Ureter (tissue), 1 donor: ENCODE measurements at places on chromosomes 6 and 20. TPM values are rescaled to one million over a fixed set of nuclear protein-coding genes. Genes with fewer than 3 reads are reported as not detected.

- DNase-seq: no peak
These were observed 117.0 kb upstream of the OGFRL1 start for GRCh38 chr6:71171497-71172070.

Gene PKHD1
- total RNA-seq: 13.3 TPM

GRCh38 chr20:53919886-53920285, 150.5 kb downstream of the BCAS1 start:
- no peak for DNase-seq

- DNase-seq: no peak
These were observed 43.9 kb upstream of the GGTLC1 start for GRCh38 chr20:24032400-24032898.

Gene C20orf141
- not detected for total RNA-seq

Gene CST7
- total RNA-seq: 1.6 TPM

Gene TBC1D32
- total RNA-seq: 23.2 TPM

- DNase-seq: no peak
These were observed 54.2 kb downstream of the TRAM2 start for GRCh38 chr6:52522655-52523054.

Gene PSORS1C1
- total RNA-seq: 0.10 TPM

Gene PTK7
- total RNA-seq: 52.0 TPM

Gene ZNF165
- total RNA-seq: 1.6 TPM

GRCh38 chr6:136503303-136504029, 46.8 kb downstream of the MAP7 start:
- no peak for DNase-seq

DNA sequence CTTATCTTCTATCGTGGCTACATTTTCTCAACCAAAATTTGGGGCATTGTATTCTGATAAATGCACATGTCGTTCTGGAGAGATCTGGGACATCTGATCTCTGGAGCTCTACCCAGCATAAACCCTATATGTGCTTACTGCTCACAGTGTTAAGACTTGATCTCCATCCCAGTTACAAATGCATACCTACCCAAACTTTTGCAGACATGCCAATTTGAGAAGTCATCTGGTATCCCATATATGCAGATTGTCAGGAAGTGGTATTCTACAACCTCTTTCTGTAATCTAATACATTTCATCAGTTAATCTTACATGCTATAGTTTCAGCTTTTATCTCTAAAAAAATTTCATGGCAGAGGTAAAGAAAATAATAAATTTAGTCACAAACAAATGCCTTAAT, 11.2 kb downstream of the BAG2 start:
- DNase-seq: no peak

Gene RBPJL
- total RNA-seq: not detected

- no peak for DNase-seq
These were observed 122.6 kb upstream of the IFNGR1 start for GRCh38 chr6:137341681-137342195.

GRCh38 chr20:59164686-59165391, 1.2 kb downstream of the ZNF831 start:
- DNase-seq: no peak

DNA sequence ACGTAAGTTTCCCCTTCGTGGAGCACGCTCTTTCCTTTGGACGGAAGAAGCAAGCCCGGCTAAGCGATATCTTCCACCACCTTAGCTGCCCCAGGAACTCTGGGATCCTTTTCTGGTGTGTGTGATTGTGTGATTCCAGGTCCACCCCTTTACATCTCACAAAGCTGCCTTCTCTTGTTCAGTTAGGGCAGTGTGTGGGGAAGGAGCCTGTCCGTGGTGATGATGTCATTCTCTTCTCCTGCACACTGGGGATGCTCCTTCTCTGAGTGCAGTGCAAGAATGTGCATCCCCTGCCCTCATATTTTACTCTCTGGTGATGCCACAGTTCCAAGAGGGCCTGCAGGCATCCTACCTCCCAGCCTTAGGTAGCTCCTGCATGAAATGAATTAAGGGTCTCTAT, 30.3 kb downstream of the BNIP5 start:
- no peak for DNase-seq

DNA sequence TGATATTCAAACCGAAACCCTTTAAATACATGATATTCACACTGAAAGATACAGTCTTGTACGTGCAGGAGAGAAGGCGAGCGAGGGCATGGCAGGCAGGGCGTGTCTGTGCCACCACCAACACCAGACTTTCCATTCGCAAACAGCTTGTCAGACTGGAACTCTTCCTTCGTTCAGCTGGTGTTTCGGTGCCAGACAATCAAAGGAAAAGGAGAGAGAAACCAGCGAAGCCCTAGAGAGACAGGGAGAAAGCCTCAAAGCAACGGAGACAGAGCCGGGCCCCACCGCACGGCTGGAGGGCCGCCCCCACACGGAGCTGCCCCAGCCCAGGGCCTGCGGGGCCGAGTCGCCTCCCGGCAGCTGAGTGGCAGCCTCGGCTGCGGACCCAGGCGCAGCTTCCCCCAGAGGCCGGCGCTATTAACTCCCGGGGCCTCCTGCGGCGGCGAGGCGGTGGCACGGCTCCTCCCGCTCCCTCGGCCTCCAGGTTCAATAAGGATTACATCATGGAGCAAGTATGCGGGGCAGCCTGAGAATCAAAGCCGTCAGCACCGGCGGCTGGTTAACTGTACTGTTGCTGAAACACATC, 32.1 kb upstream of the NR2E1 start:
- DNase-seq: peak; percentile 62

Gene POU5F1
- total RNA-seq: 9.5 TPM

DNA sequence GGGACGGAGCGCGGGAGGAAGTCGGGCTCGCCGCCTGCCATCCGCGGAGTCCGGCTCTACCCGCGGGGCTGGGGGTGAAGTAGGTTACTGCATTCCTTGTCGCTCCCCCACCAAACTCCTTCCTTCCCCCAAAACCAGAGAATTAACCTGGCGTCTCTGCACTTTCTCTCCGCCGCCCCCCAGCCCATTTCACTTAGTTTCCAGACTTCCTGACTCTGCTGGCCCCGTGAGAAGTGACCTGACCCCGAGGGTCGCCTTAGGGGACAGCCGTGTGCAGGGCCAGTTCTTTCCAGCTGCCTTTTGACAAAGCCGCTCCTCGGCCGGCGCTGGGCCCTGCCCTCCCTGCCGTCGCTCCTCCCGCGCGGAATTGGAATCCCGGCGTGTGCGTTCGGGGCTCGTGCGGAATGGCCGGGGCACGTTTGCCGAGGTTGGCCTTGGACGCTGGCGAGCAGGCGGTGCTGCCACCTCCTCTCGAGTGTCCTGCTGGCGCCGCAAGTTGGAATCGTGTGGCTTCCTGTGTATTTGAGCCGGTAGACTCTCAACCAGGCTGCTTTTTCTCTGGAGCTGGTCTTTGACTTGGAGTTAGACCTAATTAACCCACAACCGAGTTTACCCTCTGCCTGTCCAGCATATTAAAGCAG, 650 bp downstream of the DCBLD1 start:
- DNase-seq: peak; percentile 61

GRCh38 chr20:5402903-5403531, 86.3 kb upstream of the PROKR2 start:
- no peak for DNase-seq

DNA sequence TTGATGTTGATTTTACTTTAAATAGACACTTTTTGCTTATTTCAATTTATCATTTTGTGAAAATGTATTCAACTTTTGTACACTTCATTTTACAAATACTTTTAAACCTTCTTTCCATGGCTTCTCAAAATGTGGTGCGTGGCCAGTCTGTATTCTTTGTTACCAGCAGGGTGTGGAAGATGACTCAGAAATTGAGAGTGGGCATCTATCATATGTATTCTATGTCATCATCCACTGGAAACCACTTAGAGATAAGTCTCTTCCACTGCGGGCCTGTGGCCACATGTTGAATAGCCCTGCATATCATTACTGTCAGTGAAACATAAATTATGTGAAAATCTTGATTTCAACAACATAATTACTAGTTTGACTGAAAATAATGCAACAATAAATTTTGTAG, 52.6 kb upstream of the MC3R start:
- no peak for DNase-seq

DNA sequence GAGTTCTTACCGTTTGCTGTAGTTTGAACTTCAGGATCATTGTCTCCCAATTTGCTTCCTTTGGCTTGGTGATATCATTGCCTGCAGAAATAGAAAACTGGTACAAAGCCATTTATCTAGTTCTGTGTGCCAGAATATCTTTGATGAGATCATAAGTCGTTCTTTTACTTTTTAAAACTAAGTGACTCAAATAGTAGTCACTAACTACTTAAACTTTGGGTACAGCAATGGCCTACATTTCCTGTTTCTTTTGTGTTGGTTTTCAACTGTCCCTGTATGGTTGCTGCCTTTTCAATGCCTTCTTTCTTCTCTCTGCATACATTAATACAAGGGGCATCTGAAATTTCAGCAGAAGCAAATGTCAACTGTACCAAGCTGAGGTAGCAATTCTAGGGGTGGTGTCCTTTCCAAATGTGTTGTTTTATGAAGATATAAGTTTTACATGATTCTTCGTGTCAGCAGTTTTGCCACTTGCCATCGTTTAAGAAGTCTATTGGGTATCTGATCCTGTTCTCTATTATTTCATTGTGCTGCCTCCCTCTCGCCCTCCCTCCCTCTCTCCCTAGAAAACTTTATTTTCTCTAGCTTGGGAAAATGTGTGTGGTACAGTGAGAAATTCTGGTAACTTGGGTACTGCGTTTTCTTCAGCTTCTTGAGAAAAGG, 238.5 kb downstream of the FARS2 start:
- DNase-seq: no peak

DNA sequence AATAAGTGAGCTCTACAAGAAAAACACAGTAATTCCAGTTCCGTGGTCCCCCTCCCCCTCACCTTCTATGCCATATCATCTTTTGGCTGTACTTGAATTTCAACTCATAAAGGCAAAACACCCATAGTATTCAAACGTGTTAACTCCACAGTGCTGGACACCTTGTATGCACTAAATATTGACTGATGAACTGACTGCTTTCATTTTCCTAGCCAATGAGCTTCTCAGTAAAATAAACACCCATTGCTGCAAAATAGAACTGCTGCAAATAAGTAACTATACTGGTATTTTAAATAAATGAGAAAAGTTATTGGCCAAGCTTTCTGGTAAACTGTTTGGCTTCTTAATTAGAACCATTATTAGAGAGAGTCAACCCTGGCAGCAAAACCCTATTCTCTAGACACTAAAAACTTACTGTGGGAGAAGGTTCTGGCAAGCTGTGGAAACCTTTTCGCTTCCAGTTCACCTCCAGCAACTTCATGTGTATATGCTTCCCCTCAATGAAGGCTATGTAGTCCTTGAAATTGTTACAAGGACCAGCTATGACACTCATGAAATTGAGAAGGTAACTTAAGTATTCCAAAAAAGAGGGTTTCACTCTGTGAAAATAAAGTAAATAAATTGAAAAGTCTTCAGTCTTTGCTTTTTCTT, 86.0 kb downstream of the MBOAT1 start:
- no peak for DNase-seq

DNA sequence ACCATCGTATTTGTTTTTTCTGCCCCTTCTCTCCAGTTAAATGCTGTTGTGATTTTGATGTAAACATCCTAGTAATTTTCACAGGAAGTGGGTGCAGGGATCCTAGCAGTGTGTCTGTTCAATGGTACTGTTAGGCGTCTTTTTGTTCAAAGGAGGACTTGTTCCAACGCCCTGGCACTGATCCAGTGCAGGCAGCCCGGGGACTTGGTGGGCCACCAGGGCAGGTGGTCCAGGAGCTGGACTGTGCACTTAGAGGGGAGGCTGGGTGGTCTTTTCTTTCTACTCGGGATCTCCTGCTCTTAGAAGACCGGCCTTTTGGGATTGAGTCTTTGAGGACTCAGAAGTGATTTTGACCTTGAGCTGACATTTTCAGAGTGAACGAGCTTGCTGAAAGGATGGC, 41.1 kb upstream of the NKX2-2 start:
- no peak for DNase-seq

GRCh38 chr6:31899882-31900722, 1.8 kb downstream of the ZBTB12 start:
- DNase-seq: no peak

- DNase-seq: no peak
These were observed 39.0 kb upstream of the ASXL1 start for GRCh38 chr20:32319100-32319499.

GRCh38 chr6:28446818-28447511, 3.7 kb upstream of the ZSCAN23 start:
- DNase-seq: no peak

- no peak for DNase-seq
These were observed 182.9 kb downstream of the LY86 start for GRCh38 chr6:6771224-6771945.

Gene MEI4
- total RNA-seq: 0.47 TPM

DNA sequence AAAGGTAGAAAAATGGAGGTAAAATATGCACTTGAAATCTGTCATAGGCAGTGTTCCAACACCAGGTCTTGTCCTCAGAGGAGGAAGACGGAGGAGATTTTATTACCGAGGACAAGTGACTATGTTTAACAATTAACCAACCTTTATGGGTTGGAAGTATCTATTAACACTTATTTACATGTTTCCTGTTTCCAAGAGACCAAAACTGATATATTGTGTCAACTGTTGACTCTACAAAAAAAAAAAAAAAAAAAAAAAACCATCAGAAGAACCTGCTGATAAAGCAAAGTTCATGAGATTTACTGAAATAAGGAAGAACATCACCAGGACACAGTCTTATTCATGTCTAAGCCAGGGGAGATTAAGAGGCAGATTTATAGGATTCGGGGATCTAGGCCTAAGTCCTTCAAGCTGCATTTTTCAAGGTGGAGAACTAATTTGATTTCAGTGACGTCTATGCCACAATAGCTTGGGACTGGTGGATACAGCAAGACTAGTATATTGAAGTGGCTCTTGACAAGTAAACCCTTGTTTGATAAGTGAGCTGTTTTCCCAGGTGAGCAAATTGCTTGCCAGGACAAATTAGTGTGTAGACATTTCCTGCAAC, 126.6 kb upstream of the NAA20 start:
- DNase-seq: no peak

Gene HLA-G
- total RNA-seq: not detected

DNA sequence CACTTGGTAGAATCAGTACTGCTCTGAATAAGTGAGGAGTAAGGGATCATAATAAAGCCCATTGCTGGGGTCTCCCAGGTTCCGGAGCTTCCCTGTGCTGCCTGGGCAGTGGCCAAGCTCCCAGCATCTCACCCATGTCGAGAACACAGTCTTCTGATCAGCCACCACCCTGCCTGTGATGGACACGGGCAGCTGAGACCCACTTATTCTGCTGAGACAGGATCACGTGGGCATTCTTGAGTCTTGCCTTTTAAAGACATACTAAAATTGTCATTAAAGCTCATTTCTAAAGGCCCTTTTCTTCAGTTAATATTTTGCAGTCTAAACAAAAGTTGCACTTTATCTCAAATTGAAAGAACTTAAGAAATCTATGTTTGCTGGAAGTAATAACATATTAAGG, 42.7 kb upstream of the SLC22A2 start:
- DNase-seq: no peak

DNA sequence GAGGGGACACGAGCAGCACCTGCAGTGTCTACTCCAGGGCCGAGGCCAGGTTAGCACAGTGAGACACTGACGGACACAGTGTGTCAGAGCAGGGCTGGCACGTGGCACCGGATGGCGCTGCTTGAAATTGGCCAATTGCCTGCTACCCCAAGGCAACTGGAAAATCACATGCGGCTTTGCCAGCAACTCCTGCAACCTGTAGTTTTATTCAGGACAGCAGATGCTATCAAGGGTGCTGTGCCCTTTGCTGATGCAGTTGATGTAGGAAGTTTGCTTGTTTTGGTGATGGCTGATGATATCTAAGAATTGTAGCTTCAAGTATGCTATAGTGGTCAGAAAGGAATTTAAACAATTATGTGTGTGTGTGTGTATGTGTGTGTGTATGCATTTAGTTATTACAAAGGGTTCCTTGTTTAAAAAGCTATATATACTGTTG, 25.9 kb downstream of the RIN2 start:
- peak; percentile 60 for DNase-seq

GRCh38 chr6:108193131-108193530, 27.3 kb downstream of the NR2E1 start:
- no peak for DNase-seq
